ELF-1 (cell line): ENCODE measurements at places on chromosomes 4 and X.

GRCh38 chr4:87257523-87257922 lies 37.1 kb upstream of the KLHL8 start:
- DNase-seq = no peak

GRCh38 chrX:136275553-136275952 lies 24.4 kb upstream of the MAP7D3 start:
- DNase-seq = peak; percentile 18

- DNase-seq = no peak
Measured at GRCh38 chr4:24131954-24132673, 242.3 kb upstream of the PPARGC1A start.

DNA sequence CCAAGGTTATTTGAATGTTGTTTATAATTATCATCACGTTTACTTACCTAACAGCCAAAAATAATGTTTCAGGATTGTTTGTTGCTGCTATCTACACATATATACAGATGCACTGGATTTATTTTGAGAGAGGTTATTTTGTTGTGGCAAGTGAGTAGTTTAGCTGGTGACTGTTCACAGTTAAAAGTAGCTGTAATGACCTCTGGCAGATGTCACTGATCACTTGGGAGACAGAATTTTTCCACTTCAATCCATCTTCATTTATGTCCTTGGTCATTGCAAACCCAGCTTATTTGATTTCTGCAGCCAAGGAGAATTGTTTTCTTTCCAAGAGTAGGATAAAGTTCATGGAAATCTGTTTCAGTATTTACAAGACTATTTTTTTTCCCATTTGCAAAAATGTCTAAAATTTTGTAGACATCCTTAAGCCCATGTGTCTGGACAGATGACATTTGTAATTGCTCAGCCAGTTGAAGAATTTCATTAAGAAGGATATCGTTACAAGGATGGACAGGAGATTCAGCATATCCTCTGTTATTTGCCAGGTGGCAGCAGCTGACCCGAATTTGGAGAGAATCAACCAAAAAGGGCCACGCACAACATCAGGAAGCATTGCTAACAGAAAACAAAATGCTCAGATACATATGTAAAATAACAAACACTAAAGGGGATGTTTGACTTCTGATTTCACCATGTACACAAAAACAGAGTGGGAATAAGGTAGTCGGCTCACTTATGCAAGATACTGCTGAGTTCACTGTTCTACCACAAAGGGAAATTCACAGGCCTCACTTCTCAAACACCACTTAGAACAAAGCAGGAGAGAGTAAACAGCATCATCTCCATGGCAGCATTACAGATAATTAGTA lies 64.5 kb downstream of the GPRIN3 start:
- DNase-seq = no peak

- no peak for DNase-seq
Measured at GRCh38 chrX:46792810-46793188, 33.9 kb upstream of the SLC9A7 start.

- DNase-seq = peak; percentile 73
Measured at GRCh38 chrX:53048169-53049126, at the start of gene GPR173. Gene GPR173, plus strand, starts transcription at chrX:53048789. Its CDS starts 27,833 bp downstream, at chrX:53076622.

- no peak for DNase-seq
Measured at GRCh38 chrX:132712350-132712749, 223.5 kb upstream of the MBNL3 start.

GRCh38 chr4:110900213-110900769 lies 277.4 kb upstream of the PITX2 start:
- DNase-seq = no peak

- no peak for DNase-seq
Measured at GRCh38 chr4:38024206-38024509, 64.0 kb downstream of the PTTG2 start.

DNA sequence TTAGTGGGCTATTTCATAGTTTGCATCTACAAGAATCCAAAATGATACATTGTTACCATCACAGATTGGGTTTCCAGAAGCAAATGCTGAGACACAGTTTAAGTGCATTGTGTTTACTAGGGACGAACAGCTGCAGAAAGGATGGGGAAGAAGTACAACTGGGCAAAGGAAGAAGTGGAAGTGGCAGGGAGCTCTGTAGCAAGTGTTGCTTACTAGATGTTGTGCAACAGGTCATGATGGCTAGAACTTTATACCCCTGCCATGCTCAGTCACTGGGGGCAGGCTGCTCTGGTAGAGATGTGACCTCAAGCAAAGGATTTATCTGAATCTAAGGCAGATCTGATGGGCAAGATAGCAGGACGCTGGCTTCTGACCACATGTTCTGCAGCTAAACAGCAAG lies 76.1 kb upstream of the EMCN start:
- DNase-seq = no peak

- no peak for DNase-seq
Measured at GRCh38 chrX:78593701-78594100, 65.4 kb downstream of the RTL3 start.

GRCh38 chr4:133402616-133403015 lies 253.5 kb downstream of the PCDH10 start:
- no peak for DNase-seq

GRCh38 chr4:98242538-98242937 lies 18.6 kb upstream of the RAP1GDS1 start:
- DNase-seq = no peak

DNA sequence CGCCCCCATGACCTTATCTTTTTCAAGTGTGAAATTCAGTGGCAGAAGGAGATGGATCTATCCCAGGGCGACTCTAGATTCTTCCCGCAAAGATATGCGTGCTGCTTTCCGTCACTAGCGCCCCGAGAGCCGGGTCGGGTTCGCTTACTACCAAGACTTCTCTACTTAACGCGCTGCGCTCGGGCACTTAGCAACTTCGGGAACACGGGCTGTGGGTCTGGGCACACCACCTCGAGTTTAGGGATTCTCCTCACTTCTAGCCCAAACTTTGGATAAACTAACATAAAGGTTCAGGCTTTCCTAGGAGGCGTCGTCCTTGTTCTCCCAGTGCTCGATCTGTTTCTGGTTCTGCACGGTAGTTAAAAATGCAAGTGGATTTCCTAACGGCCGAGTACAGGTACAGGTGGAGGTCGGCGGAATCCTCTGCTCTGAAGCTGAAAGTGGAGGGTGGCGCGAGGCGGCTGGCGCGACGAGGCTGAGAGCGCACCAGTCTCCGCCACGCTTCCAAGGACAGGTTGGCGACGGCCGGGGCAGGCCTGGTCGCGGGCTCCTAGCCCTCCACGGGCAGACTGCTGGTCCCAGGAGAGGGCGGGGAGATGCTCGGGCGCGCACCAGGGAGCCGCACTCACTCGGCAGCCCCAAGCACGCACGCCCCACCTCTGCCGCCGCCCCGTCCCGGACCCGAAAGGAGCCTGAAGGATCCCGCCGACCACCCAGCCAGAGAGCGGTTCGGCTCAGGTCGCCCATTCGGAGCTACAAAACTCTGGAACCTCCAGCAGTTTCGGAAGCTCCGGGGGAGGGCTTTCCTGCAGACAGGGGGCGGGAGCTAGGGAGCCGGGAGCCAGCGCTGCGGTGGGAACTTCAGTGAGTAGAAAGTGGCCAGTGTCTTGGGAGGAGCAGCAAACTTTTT lies 100.8 kb upstream of the TENM3 start:
- peak; percentile 79 for DNase-seq

DNA sequence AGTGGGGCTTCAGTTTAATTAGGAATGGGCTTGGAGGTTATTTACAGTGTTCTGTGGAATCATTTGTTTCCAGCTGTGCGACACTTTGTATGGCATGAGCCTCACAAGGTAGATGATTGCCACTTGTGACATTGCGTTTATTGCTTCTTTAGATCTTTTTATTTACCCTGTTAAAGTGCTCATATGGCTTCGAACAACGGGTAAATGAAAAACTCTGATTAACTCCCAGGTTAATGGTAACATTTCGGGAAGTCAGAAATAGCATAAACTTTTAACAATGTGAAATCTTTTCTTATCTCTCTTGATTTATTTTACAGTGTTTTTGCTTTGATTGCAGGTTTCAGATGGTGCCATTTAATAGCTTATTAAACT lies 494.3 kb downstream of the IDS start:
- no peak for DNase-seq

GRCh38 chrX:21524008-21524407 lies 134.1 kb downstream of the KLHL34 start:
- DNase-seq = no peak

- DNase-seq = no peak
Measured at GRCh38 chr4:142369141-142369540, 477.0 kb downstream of the INPP4B start.

DNA sequence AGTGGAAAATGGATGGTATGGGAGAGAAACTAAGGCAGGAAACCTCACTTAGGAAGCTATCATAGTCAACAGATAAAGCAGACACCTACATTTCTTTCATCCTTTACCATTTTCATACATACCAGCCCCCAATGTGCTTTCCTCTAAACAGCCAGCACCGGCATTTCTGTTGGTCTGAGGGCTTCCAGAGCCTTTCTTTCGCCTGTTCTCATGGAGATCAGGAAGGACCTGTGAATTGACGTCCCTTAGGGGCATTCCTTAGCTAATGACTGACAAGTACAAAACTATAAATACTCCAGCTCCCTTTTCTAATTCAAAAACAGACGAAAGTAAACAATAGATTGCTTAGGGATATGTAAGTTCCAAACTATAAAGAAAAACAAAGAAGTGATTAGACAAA lies 215.5 kb upstream of the CNKSR2 start:
- peak; percentile 71 for DNase-seq

GRCh38 chrX:23557070-23557469 lies 110.2 kb upstream of the PRDX4 start:
- peak; percentile 8 for DNase-seq

DNA sequence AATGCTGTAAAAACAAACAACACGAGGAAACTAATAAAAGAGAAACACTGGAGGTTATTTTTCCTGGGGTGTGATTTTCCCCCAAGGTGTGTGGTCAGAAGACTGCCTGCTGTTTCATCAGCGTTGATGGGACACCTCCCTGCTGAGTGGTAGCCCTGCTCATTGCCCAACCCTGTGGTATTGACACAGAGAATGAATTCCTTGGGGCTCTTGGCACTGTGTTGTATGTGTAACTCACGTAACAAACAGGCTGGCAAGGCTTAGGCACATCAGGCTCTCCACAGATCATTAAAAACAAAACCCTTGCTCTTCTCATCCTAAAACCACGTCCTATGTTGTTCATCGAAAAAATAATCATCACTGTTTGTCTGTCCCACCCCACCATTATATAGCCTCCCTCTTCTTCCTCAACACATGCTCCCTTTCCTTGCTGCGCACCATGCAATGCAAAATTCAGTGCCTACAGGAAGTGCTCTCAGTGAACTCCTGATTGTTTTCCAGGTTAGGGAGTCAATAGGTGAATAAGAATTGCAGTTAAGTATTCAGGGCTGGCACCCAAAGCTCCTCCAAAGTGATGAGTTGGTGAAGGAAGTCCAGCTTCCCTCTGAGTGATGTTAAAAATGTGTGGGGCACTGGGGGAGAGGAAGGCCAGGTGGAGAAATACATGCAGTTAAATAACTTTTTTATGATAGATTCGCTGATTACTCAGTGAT lies 11.4 kb upstream of the PUDP start:
- no peak for DNase-seq

GRCh38 chrX:6810776-6811175 lies 275.9 kb upstream of the VCX3A start:
- DNase-seq = no peak

DNA sequence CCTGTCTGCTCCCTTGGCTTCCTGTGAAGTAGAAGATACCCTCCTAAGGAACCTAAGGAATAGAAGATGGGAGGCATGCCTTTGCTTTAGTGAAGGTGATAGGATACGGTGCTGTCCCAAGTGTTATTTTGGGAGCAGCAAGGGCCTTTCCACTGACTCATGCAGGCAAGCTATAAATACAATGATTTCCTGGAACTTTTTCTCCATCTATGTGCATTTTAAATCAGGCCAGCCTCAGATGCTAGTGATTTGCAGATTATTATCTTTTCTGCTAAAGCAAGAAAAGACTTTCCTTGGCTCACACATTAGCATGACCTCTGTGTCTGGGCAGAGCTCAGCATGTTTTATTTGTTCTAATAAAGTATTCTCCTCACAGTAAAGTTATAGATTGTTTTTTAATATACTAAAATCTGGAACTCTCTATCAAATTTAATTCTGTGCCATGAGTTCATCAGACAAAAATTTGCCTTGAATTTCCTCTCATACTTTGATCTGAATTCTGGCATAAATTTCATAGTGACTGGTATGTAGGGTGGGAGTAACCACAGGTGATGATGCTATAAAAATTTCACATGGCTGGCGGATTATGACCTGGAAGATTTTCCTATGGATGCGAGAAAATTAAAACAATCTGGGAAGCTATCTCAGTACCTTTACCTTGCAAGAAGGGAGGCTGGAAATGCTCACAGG lies 131.7 kb downstream of the REPS2 start:
- DNase-seq = no peak

- DNase-seq = no peak
Measured at GRCh38 chrX:16465081-16465876, 184.7 kb upstream of the S100G start.
